HCT116 (cell line): ENCODE measurements at places on chromosomes 12 and 14. TPM values are rescaled to one million over a fixed set of nuclear protein-coding genes. Genes with fewer than 3 reads are reported as not detected.

Gene SYT1
- total RNA-seq, result 44.9 TPM

Gene NELL2
- 1.1 TPM for total RNA-seq

DNA sequence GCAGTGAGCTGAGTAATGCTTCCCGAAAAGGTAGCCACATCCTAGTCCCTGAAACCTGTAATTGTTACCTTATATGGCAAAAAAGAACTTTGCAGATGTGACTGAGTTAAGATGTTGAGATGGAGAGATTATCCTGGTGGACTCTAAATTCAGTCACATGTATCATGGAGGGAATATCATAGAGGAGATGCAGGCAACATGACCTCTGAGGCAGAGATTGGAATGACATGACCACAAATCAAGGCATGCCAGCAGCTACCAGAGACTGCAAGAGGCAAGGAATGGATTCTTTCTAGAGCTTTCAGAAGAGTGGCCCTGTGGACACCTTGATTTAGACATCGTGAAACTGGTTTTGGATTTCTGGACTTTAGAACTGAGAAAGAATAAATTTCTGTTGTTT, 18.5 kb downstream of the SLC38A6 start:
- no peak for DNase-seq
- no peak overlapping the region for H3K27ac ChIP-seq
- no peaks in the 10 kb centered on the region for H3K4me1 ChIP-seq

GRCh38 chr14:100669468-100669867, 57.2 kb upstream of the DLK1 start:
- H3K4me3 ChIP-seq, result no peak overlapping the region
- H3K4me1 ChIP-seq, result no peaks in the 10 kb centered on the region
- no peaks in the 10 kb centered on the region for H3K27me3 ChIP-seq
- no peak overlapping the region for H3K27ac ChIP-seq

GRCh38 chr12:46367351-46368029, 5.1 kb downstream of the SLC38A2 start:
- no peak overlapping the region for H3K4me3 ChIP-seq
- peak overlapping the region; percentile 7; the same call in 1 of the 2 replicates for H3K27ac ChIP-seq
- no peaks in the 10 kb centered on the region for H3K27me3 ChIP-seq
- DNase-seq, result no peak
